GM18507 (cell line): ENCODE measurements at places on chromosomes 1 and 21.

- no peak for DNase-seq
Measured at GRCh38 chr1:182113879-182114626, 52.5 kb upstream of the ZNF648 start.

GRCh38 chr21:25837533-25838265, 102.9 kb downstream of the GABPA start:
- no peak for DNase-seq

DNA sequence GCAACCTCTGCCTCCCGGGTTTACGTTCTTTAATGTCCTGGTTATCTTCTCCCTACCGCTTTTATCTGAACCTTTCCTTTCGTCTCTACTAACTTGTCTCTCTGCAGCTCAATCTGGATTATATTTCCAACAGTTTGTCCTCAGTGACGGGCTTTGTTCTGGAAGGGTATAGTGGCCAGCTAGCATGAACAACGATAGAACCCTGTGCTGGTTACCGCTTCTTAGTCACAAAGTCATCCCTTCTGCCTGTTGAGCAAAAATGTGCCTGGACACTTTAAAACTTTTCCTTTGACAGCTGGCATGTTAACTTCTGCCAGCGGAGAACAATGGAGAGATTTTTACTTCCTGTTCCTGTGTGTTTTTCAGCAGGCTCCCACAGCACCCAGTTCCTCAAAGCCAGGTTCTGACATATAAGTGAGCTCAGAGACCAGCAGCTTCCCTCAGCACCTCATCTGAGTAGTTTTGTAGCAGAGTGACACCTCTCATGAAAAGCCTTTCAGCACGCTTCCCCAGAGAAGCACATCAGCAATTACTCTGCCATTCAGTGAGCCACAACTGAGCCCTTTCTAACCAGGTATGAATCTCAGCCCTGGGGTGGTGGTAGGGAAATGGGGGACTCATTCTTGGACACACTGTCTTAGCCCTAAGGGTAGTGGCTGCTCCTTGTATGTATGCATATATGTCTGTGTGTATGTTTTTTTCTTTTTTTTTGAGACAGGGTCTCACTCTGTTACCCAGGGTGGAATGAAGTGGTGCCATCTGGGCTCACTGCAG, 23.6 kb upstream of the CCDC17 start:
- no peak for DNase-seq

DNA sequence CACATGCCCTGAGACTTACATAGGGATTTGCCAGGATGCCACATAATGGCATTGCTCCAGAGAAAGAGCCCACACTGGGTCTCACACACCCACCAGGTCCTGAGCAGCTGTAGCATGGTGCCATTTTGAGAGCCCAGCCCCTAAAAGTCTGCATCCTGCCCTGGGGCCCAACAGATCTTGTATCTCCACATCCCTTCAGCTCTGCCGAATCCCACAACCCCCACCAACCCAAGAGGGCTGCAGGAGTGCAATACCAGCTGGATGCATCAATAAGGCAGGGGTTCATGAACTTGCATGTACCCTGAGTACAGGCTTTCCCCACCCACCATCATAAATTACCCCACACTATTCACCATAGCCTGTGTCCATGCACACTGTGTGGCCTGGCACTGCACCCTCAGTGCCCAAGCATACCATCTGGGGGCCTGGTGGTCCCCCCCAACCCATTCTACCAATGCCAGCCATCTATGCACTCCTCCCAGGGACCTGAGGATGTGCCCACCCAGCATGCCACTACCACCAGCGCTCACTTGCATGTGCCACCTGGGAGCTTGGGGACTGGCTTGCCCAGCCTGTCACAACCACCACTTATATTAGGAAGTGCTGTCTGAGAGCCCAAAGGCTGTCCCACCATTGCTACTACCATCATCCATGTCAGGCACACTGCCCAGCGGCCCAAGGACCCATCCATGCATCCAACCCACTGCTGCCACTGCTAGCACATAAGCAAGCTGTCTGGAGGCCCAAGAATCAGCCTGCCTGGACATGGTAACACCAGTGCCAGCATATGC, 4.1 kb upstream of the KRTAP12-2 start:
- no peak for DNase-seq

- no peak for DNase-seq
Measured at GRCh38 chr1:191368891-191369654, 789.2 kb upstream of the RGS18 start.

GRCh38 chr21:33390479-33390878, 12.7 kb upstream of the IFNGR2 start:
- DNase-seq, result no peak

GRCh38 chr1:212567638-212568037, 40.9 kb upstream of the ATF3 start:
- no peak for DNase-seq

DNA sequence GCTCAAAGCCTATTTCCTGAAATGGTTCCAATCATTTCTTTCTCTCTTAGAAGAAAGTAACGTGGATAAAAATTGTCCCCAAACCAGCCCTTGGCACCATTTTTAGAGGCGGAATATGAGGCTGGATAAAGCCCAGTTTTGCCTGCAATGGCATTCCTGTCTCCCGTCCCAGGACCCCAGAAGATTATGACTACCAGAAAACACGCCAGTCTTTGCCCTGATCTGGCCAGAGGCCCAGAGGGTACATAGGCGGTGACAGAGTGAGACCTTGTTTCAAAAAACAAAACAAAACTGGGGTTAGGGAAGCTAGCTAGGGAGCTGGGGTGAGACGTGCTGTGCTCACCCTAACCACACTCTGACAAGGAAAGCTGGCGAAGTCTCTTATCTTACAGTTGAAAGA, at the start of gene AADACL4:
Gene AADACL4 (plus strand): TSS at position 301 of the 400 bp plus-strand sequence. CDS start 462 bp downstream, outside the sequence.
- no peak for DNase-seq
